ENCODE measurements at places on chromosomes 2 and 18.
A peak's percentile ranks its signal among the peaks of the same experiment; 100 is the strongest.

GRCh38 chr2:61443342-61444041 is 27.4 kb downstream of the USP34 start:
- peak; percentile 27 for DNase-seq

DNA sequence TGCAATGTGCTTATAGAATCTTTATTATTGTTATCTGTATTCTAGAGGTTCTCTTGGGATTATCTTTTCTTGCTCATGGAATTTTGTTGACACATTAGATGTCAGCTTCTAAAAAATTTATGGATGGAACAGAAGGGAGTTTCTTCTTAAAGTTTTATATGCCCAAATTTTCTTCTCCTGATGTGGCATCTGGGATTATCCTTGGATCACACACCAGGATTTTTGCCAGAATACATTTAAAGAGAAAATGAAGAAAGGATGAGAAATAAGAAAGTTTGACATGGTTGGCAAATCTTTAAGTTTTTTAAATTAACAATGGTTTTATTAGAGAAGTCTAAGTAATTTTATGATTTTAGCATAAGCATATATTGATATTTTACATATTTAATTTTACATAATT is 706.7 kb upstream of the TMEFF2 start:
- DNase-seq = no peak

- peak; percentile 31 for DNase-seq
These were observed 8.6 kb upstream of the PLEKHM3 start for GRCh38 chr2:208033701-208034502.

GRCh38 chr2:208548700-208549099 is 142.1 kb downstream of the PTH2R start:
- DNase-seq = no peak

DNA sequence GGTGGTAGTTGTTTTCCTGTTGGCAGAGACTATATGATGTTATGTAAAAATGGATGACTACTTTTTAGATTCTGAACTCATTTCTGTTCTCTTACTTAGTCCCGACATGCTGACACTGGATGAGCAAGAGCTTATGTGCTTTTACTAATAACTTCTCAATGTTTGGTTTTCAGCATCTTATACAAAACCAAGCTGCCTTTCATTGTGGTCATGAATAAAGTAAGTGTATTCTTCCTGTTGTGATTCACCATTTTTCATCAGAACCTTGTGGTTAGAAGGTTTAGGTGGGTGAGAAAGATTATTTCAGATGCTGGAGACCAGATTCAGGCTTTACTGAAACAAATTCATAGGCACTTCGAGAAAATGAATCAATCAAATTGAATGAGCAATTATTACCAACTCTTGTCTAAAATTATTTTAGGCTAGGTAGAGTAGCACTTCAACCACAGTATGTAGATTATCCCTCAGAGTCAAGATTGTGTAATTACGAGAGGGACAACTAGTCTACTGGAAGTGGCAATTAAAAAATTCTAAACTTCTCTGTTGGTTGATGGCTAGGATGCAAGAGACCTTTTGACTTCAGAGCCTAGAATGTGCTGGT is 9.3 kb downstream of the GPN1 start:
- no peak for DNase-seq

DNA sequence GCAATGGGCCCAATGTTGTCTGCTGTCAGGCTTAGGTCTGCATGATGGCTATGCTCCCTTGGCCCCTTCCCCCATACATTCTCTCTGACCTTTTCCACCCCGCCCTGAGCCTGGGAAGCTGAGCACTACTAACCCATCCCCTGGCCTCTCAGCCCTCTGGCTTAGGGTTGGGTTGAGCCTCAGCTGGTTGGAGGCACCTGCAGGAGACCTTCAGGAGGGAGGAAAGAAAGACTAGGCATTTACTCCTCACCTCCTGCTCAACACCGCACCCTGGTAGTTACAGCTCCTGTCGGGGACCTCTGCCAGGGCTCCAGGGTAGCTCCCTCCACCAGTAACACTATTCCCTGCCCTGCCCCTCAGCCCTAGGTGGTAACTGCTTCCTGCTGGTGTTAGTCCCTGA is 80.5 kb downstream of the GALNT14 start:
- no peak for DNase-seq

DNA sequence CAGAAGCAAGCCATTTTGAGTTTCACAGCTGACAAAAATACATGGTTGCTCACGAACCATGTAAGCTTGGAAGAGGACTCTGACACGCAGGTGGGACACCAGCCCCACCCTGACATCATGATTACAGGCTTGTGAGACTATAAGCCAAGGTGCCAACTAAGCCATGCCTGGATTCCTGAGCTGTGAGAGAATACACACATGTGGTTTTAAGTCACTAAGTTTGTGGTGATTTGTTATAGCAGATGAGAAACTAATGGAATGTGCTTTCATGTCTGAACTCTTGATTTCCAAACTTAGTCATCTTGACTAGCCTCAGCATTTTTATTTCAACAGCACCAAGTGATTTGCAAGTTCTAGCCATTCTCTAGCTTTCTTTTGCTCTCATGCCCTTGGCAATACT is 676.1 kb upstream of the CELF4 start:
- DNase-seq = no peak

- DNase-seq = no peak
These were observed 11.5 kb downstream of the CD226 start for GRCh38 chr18:69936191-69936558.

- no peak for DNase-seq
These were observed 236.0 kb upstream of the HDAC4 start for GRCh38 chr2:239636808-239637207.

Measured in stimulated activated naive B cell treated with anti-CD40 and anti-IgM and Interleukin-4, amounts not matched to agents 10 μg/mL and 1 μg/mL and 100 μg/mL, for 72 hours (primary cell).